ENCODE measurements at places on chromosomes 13 and 19. TPM values are rescaled to one million over a fixed set of nuclear protein-coding genes. Genes with fewer than 3 reads are reported as not detected.

DNA sequence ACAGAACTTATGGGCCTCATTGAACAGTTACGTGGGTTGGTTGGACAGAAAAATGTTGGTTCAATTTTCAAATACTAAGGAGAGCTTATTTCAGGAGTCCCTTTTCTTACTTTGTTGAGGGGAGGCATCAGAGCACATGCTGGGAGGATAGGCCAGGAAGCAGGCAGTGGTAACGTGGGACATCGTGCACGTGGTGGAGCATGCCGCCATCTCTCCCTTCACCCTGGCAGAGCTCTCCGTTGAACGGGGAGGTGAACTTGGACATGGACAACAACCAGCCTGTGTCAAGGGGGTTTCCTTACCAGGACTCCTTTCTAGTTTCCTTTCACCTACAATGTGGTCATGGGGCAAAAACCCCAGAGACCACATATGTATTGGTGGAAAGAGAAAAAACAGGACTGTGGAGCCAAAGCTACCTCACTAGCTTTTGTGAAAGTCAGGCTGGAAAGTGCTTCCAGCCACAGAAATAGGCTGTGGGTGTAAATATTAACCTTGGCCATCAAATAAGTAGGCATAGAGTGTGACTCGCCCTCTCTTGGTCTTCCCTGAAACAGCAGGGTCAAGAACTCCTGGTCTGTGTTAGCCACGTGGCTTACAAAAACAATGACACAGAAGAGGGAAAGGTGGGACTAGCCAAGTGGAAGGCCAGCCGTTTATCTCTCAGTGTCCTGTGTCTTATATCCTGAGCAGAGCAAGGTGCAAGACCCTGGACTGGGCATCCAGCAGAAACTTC lies 14.4 kb downstream of the MICOS13 start:
- H3K27ac ChIP-seq, result no peak overlapping the region
- no peaks in the 10 kb centered on the region for H3K4me1 ChIP-seq
- peaks cover 4% of the 10 kb centered on the region for H3K36me3 ChIP-seq
- DNase-seq, result peak; percentile 61
- H3K4me3 ChIP-seq, result no peak overlapping the region

DNA sequence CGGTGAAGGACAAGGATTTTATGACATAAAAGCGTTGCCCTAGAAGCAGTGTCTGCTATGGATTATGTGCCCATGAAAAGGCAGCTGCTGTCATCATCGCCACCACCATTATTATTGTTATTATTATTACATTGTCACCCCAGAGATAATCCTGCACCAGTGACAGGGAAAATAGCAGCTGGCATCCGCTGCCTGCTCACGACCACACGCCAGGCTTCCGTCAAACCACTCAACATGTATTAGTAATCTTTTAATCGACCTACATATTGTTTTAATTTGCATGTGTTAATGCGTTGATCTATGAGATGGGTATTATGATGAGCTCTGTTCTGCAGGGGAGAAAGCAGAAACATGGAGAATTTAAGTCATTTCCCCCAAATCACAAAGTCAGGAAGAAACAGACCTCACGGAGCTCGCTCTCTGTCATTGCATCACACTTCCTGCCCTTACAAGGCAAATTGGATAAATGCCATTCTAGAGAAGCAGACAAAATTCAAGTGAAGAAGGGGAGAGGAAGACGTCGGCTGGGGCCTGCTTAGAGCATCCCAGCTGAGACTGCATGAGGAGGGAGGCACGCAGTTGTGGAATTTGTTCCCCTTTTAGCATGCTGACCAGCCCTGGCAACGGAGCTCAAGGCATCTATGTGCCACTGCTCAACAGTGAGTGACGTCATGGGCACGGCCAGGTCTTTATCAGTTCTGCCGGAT lies at the start of gene FFAR3:
Gene FFAR3 (plus strand): TSS at position 594 of the 707 bp plus-strand sequence. CDS start 431 bp downstream, outside the sequence.
- H3K36me3 ChIP-seq, result no peaks in the 10 kb centered on the region
- DNase-seq, result peak; percentile 76
- no peak within 1 kb of the TSS for H3K4me3 ChIP-seq
- no peak within 1 kb of the TSS for H3K27ac ChIP-seq
- no peaks in the 10 kb centered on the region for H3K4me1 ChIP-seq

The VSTM1 gene
- not detected for polyA plus RNA-seq

The PCP2 gene
- polyA plus RNA-seq, result not detected
